ENCODE measurements at places on chromosomes 4 and X. TPM values are rescaled to one million over a fixed set of nuclear protein-coding genes. Genes with fewer than 3 reads are reported as not detected.

The CACNA1F gene
- total RNA-seq, result not detected

The ERAS gene
- total RNA-seq, result not detected

The MEPE gene
- not detected for total RNA-seq

The LIMCH1 gene
- 28.7 TPM for total RNA-seq

Measured in suprapubic skin (tissue), 4 donors.